ENCODE measurements at places on chromosomes 7 and 10.

DNA sequence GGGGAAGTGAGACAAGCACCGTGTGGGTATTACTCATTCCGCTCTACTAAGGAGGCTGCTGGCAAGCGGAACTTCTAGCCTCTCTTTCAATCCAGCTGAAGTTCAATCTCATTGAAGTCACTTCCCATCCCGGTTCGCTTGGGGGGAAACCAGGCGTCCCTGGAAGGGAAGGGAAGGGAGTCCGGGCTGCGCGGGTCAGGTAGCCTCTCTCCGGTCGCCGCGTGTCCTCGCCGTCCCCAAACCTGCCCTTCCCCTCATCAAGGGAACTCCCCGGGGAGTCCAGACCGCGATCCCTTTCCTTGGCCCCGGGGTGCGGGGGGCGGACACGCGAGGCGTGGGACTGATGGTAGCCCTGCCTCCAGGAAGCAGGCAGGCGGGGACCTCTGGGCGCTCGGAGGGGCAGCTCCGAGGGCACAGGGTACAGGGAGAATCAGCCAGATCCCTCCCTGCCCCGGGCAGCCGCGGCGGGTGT, 598 bp upstream of the ZEB1 start:
- DNase-seq: peak; percentile 16

- no peak for DNase-seq
Observed at GRCh38 chr10:90960355-90960814, 39.5 kb upstream of the ANKRD1 start.

DNA sequence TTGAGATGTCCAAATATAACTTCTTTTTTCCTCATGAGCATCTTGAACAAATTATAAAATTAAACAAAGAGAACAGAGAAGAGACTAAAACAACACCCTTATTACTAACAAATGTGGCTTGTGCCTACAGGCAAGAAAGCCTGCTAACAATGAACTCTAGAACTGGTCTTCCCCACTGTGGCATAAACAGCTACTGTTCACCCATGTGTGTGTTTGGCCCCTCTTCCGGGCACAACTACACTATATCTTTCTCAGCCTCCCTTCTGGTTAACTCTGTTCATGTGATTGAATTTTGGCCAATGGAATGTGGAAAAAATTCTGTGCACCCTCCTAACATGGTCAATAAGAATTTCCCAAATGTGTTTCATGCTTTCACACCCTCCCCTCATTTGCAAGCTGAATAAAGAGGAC, 117.0 kb downstream of the KBTBD2 start:
- no peak for DNase-seq

GRCh38 chr10:48945441-48946130, 5.9 kb upstream of the LRRC18 start:
- DNase-seq: peak; percentile 53

DNA sequence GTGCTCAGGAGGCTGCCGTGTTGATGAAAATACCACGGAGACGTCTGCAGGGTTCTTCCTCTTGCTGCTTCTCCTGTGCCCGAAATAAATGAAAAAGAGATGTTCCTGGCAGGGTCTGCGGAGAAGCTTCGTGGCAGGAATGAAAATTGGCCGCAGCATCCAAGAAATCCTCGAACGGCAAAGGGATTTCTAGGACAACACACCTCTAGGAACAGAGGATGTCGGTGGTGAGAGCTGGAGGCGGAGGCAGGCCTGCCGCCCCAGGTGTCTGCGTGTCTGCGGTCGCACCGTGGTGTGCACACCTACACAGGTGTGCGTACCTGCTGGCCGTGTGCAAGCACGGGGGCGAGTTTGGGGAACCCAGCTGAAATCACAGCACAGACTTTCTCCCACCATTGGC, 43.4 kb downstream of the TMEM130 start:
- no peak for DNase-seq

GRCh38 chr10:71197955-71198354, 14.4 kb upstream of the UNC5B start:
- DNase-seq: no peak

DNA sequence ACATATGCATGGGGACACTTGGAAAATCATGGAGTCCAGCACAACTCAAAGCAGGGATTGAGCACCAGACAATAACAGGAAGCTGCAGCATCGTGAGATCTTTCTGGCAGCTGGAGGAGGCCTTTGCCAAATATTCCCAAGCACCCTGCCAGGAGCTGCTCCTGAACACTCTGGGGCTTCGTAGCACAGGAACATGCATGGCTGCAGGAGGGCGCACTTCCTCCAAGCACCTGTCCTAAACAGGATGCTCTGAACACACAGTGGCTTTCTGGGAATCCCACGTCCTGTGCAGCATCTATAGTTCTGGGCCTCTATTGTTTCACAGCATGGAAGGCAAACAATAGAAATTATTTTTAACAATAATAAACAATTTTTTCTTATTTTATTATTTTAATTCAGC, 4.1 kb downstream of the ABLIM1 start:
- no peak for DNase-seq

DNA sequence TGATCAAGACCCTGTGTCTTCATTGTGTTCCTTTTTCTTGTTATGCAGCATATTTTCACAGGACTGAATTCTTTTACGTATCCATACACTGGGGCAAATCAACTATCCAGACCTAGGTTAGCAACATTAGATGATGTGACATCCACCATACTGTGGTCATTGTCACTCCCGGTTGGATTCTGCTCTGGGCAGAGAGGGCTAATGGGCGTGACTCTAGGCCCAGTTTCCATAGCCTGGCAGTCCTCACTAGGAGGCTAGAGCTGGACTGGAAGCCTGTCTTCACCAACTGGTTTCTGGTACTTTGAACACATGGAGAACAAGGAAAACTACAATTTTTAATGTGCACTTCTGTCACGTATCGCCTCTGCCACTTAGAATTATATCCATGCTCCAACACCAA, 25.2 kb downstream of the AKR1E2 start:
- no peak for DNase-seq

GRCh38 chr7:71112436-71112835, 19.5 kb upstream of the GALNT17 start:
- no peak for DNase-seq

GRCh38 chr7:31043051-31043471, 9.0 kb upstream of the ADCYAP1R1 start:
- no peak for DNase-seq

DNA sequence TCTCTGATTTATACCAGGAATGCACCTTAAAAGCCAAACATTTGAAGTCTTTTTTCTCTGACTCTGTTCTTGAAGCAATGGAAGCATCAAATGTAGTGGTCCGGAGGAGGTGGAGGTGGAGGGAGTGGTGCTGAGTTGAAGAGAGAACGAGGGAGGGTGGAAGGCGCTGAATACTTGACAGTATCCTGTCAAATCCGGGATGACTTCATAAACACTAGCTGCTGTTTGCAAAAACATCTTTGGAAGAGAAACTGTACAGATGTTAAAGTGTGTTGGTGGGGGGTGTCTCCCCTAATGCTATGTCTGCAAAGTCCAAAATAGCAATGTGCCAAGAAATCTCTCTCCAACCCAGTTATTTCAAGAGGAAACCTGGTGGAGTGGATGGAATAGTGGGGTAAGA, 328.5 kb upstream of the AUTS2 start:
- no peak for DNase-seq

- no peak for DNase-seq
Observed at GRCh38 chr7:42233171-42233570, 3.8 kb downstream of the GLI3 start.

DNA sequence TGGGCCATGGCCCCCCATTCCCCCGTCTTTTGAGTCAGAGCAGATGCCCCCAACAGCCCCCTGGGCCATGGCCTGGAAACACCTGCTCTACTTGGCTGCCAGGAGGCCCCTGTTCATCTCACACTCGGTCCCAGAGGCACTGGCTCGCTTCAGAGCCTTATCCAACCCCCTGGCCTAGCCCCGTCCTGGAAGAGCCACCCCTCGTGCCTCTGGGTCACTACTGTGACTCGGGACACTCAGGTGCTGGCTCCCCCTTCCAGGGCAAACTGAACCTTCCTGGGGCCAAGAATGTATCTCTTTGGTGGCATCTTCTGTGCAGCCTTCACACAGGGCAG, 7.0 kb downstream of the POLR2J start:
- DNase-seq: no peak

GRCh38 chr10:64463406-64463805, 942.2 kb downstream of the REEP3 start:
- no peak for DNase-seq

DNA sequence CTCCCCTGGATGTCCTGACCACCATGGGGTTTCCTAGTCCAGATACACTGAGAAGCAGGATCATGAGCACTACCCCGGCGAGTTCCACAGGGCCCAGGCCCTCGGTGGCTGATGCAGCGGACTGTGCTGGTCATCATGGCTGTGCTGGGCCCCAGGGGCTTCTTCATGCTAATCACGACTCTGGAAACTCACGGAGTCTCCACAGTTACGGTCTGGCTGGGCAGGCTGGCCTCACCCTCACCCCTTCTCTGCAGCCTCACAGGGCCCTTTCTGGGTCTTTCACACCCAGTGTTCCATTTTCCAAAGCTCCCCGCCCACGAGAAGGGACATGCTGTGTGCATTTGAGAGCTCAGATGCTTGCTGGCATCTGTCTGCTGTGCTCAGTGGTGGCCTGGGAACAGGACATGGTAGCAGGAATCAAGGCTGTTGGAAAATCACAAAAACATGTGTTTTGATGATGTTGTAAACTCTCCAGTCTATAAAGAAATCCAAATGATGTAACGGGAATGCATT, 119.0 kb downstream of the PTPN20 start:
- no peak for DNase-seq

DNA sequence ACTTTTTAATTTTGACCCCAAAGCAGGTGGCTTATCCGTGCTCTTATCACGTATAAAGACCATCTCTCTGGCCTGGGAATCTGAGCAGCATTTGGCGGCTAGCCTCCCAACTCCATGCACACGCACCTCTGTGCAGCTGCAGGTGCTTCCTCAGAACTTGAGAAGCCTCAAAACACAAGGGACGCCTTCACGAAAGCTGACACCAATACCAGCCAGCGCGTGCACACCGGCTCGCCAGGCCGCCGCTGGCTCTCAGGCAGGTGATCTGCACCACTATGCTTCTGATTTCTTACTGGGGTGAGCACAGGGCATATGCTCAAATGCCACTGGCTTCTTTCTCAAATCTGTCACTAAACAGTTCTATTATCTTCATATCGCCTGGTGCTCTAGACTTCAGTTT, 145.0 kb downstream of the PARD3 start:
- DNase-seq: no peak

DNA sequence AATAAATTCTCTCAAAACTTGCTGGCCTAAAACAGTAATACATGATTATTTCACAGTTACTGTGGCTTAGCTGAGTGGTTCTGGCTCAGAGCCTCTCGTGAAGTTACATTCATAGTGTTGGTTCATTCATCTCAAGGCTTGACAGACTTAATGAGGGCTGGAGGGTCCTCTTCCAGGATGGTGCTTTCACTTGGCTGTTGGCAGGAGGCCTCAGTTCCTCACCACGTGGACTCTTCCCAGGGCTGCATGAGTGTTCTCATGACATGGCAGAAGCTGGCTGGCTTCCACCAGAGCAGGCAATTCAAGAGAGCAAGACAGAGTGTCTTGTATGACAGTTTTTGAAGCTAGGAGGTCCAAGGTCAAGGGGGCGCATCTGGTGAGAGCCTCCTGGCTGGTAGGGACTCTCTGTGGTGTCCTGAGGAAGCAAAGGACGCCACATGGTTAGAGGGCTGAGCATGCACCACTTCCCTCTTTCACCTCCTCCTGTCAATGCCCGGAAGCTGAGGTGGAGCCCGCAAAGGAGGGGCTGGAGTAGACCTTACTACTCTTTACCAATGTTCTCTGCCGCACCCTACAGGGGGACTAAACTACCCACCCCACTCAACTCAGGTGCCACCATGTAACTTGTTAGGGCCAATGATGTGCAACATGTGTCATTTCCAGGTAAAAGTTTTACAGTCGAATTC, 58.2 kb upstream of the YAE1 start:
- no peak for DNase-seq

GRCh38 chr7:730501-731439, 3.7 kb upstream of the PRKAR1B start:
- no peak for DNase-seq

DNA sequence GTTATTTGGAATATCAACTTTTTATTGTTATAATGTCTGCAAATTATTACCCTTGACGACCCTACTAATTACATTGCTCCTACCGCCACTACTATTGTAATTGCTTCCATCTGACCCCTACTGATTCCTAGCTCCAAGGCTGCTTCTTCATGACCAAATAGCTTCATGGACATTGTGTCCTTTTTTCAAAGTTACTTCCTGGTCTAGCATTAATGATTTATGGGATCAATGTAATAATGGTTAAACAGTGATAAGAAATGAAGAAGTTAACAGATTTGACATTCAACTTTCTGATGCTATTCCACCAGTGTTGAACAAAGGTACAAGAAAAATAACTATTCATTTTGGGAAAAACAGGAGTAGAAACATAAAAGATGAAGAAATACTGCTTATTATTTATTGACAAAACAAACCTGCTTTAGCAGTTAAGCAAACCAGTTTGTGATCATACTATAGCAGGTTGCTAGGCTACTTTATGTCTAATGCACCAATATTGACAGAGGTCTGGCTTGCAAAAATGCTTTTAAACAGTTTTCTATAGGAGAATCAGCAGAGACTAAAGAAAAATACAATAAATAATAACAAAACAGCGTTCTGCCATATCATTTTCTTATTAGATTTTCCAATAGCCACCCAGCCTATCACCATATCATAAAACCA, 125.8 kb downstream of the PCLO start:
- DNase-seq: no peak

DNA sequence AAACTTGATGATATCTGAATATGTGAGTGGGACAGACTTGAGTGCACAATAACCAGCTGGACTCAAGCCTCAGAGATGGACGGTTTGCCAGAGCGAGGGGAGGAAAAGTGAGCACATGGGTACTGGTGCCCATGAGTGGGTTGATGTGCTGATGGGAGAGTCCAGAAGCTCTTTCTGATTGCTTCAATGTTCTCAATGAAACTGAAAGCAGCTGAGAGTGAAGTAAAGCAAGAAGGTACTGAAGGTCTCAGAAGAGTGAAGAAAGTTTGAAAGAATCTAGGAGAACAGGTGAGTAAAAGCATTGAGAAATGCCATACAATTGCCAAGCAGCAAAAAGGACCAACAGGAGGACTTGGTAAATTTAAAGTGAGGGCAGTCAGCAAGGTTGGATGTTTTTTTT, 28.6 kb downstream of the CTTNBP2 start:
- DNase-seq: no peak

DNA sequence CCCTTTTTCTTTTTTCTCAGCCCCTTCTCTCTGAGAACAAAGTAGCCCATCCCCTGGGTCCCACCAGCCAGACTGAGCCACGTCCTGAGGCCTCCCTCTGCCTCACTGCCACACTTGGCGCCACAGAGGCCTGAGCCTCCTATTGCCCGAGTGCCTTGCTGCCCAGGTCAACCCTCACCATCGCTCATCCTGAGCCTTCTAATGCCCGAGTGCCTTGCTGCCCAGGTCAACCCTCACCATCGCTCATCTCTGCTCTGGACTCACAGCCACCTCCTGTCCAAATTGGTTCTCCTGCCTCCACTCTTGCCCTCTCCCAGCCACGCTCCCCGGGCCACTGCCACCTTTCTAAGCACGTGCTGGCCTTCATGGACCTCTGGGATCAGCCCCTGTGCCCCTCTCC, 53.2 kb upstream of the SMNDC1 start:
- DNase-seq: no peak

Data from HEK293T (cell line).